AG08395 (cell line): ENCODE measurements at places on chromosomes 7 and 10.

DNA sequence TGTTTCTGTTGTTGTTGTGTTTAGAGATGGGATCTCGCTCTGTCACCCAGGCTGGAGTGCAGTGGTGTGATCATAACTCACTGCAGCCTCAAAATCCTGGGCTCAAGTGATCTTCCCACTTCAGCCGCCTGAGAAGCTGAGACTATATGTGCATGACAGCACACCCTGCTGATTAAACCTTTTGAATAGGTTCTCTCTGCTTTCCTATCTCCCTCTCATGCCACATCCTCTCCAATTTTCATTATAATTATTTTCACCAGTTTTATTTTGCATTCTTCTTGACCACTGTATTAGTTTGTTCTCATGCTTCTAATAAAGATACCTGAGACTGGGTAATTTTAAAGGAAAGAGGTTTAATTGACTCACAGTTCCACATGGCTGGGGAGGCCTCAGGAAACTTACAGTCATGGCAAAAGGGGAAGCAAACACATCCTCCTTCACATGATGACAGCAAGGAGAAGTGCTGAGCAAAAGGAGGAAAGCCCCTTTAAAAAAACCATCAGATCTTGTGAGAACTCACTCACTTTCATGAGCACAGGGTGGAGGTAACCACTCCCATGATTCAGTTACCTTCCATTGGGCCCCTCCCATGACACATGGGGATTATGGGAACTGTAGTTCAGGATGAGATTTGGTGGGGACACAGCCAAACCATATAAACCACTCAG lies 12.9 kb downstream of the AGK start:
- no peak for DNase-seq

GRCh38 chr10:96370584-96371157 lies 11.9 kb upstream of the OPALIN start:
- DNase-seq: peak; percentile 78

GRCh38 chr7:131124001-131124629 lies 203.6 kb upstream of the MKLN1 start:
- no peak for DNase-seq

- no peak for DNase-seq
These were observed 146.4 kb upstream of the NOBOX start for GRCh38 chr7:144549861-144550260.

DNA sequence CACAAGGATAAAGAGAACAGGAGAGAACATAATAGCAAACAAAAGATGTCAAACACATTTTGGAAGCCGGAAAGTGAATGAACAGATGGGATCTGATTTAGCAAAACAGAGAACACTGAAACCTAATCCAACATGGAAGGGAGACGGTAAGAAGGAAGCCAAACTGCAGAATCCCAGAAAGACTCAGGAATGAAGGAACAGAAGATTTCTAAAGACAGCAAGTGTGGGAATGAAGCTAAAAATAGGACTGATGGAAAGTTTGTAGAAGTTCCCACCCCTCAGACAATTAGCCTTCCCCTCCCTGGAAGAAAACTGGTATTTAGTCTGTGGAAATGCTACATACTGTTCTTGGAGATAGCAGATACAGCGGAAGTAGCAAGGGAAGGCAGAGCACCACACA lies 40.8 kb downstream of the SLC16A12 start:
- no peak for DNase-seq
